ENCODE measurements at places on chromosomes 5 and 9.

DNA sequence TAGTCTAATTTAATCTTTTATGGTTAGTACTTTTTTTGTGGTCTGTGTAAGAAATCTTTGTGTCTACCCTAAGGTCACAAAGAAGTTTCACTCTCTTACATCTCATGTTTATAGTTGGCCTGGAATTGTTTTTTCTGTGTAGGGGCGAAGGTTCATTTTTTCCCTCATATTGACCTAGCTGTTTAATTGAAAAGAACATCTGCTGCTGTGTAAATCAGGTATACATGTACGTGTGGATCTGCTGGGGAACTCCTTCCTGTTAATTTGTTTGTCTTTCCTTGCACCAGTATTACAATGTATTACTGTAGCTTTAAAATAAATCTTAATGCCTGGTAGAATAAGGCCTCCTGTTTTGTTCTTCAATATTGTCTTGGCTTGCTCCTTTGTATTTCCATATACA, 37.8 kb downstream of the EXOSC2 start:
- DNase-seq = no peak

- no peak for DNase-seq
Observed at GRCh38 chr5:56983593-56984361, 31.9 kb upstream of the MIER3 start.

GRCh38 chr9:33101104-33101951, 24.9 kb upstream of the SMU1 start:
- DNase-seq = peak; percentile 30

DNA sequence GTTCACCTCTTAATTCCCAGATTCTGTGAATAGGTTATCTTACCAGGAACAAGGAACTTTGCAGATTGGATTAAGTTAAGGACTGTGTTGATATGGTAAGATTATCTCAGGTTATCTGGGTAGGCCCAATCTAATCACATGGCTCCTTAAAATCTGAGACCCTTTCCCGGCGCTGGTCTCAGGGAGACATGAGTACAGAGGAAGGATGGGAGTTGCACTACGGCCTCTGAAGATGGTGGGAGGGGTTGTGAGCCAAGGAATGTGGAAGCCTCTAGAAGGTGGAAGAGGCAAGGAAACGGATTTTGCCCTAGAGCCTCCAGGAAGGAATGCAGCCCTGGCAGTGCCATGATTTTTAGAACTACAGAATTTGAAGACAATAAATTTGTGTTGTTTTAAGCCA, 95.1 kb downstream of the AK8 start:
- DNase-seq = no peak

- DNase-seq = no peak
Observed at GRCh38 chr5:11468334-11469039, 435.8 kb downstream of the CTNND2 start.

DNA sequence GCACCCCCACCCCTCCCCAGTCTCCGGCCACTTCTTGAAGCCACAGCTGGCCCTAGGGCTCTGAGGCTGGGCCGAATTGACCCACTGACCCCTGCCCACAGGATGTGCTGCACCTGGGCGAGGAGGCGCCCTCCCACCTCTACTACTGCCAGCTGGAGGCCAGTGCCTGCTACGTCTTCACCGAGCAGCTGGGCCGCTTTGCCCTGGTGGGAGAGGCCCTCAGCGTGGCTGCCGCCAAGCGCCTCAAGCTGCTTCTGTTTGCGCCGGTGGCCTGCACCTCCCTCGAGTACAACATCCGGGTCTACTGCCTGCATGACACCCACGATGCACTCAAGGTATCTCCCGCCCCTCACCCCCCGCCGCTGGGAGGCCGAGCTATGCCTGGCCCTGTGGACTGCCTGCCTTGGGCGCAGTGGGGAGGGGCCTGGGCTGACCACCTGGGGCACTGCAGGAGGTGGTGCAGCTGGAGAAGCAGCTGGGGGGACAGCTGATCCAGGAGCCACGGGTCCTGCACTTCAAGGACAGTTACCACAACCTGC, 21.3 kb downstream of the HK3 start:
- no peak for DNase-seq

DNA sequence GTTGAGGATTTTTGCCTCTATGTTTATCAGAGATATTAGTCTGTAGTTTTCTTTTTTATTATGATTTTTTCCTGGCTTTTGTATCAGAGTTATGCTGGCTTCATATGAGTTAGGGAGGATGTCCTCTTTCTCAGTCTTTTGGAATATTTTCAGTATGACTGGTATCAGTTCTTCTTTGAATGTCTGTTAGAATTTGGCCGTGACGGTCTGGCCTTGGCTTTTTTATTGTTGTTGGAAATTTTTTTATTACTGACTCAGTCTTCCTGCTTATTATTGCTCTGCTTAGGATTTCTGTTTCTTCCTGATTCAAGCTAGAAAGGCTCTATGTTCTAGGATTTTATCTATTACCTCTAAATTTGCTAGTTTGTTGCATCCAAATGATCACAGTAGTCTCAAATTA, 421.9 kb downstream of the CDH10 start:
- no peak for DNase-seq

GRCh38 chr5:40033411-40033810, 608.6 kb upstream of the DAB2 start:
- no peak for DNase-seq

DNA sequence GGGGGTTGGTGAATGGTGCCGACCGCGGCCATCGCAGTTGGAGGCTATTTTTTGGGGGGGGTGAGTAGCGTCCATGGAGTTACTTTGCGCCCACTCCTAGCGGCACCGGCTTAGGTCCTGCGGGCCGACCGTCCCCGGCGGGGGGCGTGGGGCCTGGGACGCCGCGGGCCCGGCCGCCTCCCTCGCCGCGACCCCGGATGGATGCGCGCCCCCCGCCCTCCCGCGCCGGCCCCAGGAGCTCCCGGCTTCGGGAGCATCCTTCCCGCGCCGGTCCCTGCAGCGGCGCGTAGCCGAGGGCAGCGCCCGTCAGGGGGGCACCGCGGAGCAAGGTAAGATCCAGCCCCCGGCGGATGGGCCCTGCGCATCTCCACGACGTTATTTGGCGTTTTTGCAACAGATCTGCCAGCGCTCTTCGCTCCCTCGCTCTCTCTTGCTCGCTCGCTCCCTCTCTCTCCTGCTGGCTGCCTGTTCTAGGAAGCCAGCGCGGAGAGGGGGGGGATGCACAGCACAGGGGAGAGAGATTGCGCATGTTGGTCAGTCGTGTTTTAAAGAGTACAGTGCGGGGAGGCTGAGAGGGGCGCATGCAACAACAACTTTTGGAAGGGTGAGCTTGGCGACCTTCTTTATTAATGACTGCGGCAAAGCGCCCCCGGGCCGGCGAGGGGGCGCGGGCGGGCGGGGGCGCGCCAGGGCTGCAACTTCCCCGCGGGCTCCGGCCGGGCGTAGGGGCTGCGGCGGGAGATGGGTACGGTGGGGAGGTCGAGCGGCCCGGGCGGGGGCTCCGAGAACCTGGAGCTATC, 413 bp downstream of the JADE2 start:
- peak; percentile 87 for DNase-seq
